ENCODE measurements at places on chromosomes 5 and 9.

DNA sequence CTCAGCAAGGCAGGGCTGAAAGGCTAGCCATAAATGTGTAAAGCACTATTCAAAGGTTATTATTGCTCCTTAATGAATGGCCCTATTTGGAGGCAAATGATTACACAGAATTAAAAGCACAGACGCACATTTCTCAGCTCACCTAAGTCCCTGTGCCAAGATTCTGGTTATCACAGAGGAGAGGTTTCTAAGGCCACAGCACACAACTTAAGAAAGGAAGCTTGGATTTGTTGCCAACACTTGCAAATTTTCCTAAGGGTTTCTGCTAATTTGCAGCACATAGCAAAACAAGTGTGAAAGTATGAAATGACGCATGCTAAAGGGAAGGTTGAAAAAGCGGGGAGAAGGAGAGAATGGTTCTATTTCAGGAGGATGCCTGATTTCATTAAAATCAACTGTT lies 834.1 kb upstream of the C9orf72 start:
- DNase-seq, result no peak

DNA sequence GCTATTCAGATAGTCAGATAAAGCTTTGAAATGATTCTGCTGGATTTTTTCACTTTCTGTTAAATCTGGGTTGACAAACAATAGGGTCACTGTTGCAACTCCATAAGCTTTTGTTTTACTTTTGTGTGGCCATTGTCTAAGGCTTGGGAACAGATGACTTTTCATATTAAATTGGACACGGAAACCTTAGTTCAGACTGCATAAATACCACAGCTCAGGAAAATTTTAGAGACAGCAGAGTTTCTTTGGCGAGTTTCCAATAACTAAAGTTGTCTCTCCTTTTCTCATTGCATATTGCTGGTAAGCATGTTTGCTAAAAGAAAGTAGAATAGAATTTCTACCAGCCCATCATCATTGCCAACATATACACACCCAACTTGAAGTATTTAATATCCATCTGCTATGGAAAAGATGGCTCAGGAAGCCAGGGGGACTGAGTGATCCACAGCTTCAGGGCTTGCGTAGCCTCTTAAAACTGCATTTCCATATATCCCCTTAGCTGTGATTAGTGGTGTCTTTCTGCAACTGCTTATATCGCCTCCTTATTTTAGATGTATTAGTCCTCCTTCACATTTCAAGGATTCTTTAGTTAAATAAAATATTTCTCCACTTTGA lies 168.2 kb downstream of the ARHGAP26 start:
- DNase-seq, result no peak

- no peak for DNase-seq
Observed at GRCh38 chr5:113917997-113918396, 404.5 kb downstream of the YTHDC2 start.

- no peak for DNase-seq
Observed at GRCh38 chr5:7910738-7911428, 41.9 kb downstream of the MTRR start.

GRCh38 chr5:173245319-173246134 lies 10.5 kb upstream of the NKX2-5 start:
- DNase-seq, result peak; percentile 49

DNA sequence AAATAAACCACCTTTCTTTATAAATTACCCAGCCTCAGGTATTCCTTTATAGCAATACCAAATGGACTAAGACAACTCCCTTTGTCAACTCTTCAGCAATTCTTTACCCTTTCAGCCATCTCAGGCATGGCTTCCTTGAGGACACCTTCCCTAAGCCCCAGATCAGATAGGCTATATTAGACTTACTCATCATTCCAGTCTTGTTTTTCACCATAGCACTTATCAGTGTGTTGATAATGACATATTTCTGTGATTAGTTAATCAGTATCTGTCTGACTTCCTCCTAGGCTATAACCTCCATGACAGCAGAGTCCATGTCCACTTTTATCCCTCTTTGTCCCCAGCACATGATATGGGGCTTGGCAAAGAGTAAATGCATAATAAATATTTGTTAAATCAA lies 238.1 kb downstream of the ACTL7B start:
- no peak for DNase-seq

GRCh38 chr5:139275956-139276355 lies 17.6 kb upstream of the MATR3 start:
- DNase-seq, result no peak

DNA sequence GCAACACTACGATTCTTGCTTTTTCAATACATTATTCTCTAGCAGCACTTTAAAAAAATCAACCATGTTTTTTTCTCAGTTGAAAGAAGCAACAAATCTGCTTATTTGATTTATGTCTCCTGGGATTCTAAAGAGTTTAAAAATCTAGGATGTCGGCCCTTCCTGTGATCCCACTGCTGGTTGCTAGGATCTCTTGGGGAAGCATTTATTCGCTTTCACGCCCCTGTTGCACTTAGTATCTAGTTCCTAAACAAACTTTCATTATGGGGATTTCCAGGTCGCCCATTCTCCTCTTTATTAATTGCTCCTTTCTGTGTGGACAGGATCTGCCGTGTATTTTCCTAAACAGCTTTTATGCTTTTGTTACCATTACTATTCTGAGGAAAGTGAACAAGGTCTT lies 313.5 kb downstream of the AGTPBP1 start:
- no peak for DNase-seq

GRCh38 chr9:89576404-89576839 lies 28.4 kb upstream of the GADD45G start:
- DNase-seq, result no peak

DNA sequence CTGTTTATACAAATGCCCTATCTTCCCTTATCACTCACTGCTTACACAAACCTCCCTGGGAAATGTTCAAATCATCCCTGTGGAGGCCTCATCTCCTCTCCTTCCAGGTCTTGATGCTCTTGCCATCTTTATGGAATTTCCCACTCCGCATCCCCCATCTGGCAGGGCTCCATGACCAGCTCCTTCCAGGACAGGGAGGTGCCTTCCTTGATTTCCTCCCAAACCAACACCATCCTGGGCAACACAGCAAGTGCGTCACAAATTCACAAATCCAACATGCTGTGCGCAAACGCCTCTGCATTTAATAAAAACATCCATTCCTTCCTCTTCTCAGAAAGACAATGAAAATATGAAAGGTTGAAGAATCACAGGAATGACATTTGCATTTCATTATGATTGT lies 51.7 kb downstream of the EPB41L4A start:
- DNase-seq, result no peak

- DNase-seq, result peak; percentile 94
Observed at GRCh38 chr9:136902259-136902821, 16.0 kb downstream of the TRAF2 start.

- DNase-seq, result no peak
Observed at GRCh38 chr5:154117050-154117449, 73.5 kb upstream of the GALNT10 start.

DNA sequence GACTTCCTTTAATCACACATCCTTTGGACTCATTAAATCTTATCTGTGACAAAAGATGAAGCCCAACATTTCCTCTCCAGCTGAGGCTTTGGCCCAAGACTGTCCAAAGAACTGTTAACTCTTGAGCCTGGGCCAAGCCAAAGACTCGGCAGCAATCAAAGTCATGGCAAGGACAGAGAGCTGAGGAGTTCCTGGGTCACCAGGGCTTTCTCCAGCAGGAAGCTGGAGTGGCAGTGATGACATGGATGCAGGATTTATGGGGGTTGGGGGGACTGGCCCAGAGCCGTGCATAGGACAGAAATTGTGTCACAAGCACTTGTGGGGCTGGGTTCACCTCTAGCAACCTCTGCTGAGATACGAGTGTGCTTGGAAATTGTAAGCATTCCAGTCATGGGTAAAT lies 440.3 kb downstream of the PLK2 start:
- no peak for DNase-seq

DNA sequence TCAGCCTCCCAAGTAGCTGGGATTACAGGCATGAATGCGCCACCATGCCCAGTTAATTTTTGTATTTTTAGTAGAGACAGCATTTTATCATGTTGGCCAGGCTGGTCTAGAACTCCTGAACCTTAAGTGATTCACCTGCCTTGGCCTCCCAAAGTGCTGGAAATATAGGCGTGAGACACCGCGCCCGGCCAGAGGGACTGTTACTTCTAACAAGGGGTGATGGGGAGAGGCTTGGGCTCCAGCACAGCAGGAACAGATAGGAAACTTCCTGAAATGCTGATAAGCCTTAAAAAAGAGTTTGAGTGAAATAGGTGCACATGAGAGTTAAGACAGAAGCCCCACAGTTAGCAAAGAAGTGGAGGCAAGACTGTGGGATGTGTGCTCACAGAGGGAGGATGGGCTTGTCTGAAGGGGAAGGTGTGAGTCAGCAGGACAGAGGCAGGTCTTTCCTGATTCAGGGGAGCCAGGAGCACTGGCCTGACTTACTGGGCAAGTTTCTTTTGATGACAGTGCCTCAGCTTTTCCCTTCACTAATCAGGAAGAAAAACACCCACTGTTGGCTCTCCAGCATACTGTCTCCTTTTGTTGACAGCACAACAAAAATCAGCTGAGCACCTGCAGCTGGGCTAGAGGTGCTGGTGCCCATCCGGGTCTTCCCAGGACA lies 68.4 kb downstream of the RAD23B start:
- DNase-seq, result no peak

DNA sequence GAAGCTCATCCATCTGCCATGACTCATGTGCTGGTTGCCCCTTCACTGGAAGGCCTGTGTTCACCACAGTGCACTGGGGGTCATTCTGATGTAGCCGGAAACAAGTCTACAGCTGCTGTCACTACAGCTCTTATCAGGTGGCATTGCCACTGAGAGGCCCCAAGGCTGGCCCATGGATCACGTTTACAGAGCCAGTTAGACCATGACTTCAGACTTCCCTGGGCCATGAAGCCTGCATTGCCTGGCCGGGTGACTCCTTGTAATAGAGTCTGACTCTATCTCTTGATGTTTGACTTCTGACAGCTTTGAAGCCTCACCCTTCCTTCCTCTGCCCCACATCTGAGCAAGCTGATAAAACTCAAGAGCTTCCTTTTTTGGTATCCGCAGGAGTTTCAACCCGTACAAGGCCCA lies 473.5 kb upstream of the DAP start:
- DNase-seq, result no peak

- no peak for DNase-seq
Observed at GRCh38 chr5:116497631-116498030, 77.0 kb downstream of the SEMA6A start.

- no peak for DNase-seq
Observed at GRCh38 chr9:995192-995591, 18.7 kb downstream of the DMRT3 start.

DNA sequence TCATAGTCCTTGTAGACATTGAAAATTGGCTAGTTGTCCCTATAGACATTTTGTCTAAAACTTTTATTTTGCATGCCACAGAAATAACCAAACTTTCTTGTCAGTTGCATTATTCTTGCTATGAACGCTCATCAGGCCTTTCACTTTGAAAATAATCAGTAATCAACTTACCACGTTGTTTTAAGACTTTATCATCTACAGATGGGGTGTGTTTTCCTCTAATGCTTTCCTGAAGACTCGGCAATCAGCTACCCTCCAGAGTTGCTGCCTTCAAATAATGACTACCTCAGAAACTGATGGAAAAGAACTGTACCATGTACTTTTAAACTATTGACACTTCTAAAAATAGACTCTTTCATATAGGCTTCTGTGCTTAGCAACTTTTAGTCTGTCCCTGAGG lies 33.5 kb upstream of the HSPB3 start:
- no peak for DNase-seq

DNA sequence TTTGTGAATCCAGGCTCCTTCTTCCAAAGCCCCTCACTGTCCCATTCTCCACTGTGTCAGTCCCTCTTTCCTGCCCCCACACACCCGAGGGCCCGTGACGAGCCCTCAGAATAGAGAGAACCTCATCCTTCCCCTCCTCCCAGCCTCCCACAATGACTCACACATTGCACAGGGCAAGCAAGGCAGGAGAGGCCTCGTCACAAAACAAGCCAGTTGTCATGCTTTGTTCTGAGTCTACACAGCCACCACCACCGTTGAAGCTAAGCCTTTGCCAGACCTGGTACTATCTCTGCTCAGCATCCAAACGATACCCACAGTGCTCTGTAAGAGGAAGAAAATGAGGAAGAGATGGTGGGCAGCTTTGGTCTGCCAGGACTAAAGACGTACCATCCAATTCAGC lies 142.2 kb upstream of the ZNF366 start:
- DNase-seq, result no peak

- DNase-seq, result no peak
Observed at GRCh38 chr5:126053630-126054029, 369.6 kb upstream of the GRAMD2B start.

DNA sequence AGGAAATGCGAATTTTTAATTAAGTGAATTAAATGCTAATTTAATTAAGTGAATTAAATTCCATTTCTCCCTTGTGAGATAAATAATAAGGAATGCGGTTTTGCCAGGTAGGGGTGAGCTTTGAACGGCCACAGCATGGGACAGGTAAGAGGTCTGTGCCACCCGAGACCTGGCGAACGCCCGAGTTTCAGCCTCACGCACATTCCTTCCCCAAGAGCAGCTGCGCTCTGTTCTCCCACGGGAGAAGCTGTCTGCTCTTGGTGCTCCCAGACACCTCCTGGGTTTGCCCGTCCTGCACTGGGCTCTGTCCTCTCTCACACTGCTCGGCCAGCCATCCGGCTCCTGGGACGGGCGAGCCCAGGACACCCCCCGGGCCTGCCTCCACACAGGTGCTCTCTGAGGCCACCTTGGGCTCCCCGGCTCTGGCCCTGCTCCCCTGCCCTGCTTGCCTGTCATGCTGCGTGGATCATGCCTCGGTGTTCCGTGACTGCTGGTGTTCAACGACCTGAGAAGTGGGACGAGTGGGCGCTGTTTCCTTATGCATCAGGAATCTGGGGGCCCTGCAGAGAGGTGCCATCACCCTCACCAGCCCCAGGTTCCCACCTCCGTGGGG lies 13.7 kb upstream of the CAMSAP1 start:
- peak; percentile 38 for DNase-seq

- no peak for DNase-seq
Observed at GRCh38 chr5:56313596-56313995, 80.5 kb upstream of the ANKRD55 start.

- no peak for DNase-seq
Observed at GRCh38 chr5:114325541-114325940, 36.3 kb upstream of the KCNN2 start.

DNA sequence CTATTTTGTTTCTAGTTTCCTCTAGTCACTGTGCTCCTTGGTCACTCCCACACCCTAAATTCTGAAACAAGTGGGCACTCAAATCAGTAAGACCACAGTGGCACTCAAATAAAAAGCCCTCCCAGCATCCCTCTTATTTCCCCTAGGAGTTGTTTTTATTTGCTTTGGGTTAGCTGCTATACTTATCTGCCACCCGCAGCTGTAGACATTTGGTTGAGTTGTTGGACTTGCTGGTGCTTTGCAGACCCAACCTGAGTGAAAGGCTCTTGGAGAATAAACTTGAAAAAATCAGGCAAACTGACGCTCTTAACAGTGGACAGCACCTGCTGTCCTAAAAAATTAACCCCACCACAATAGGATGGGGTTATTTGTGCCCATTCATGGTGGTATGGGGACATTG lies 203.0 kb downstream of the SPATA31A6 start:
- DNase-seq, result peak; percentile 38
